ENCODE measurements at places on chromosomes 3 and 15.

DNA sequence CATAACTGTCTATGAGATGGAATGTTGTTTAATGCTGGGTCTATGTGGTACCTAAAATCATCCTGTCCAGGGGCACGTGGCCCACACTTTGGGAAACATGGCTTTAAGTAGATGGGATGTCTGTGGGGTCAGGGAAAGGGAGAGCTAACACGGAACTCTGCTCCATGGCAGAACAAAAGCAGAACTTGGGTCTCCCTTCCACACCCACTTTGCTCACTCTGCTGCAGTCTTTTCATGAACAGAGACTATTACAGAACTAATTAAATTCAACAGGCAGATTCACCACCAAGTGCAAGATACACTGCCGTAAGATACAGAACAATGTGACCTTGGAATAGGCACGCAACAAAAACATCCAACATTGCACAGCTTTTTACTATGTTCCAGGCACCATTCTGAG is 28.2 kb downstream of the POPDC2 start:
- DNase-seq, result no peak

DNA sequence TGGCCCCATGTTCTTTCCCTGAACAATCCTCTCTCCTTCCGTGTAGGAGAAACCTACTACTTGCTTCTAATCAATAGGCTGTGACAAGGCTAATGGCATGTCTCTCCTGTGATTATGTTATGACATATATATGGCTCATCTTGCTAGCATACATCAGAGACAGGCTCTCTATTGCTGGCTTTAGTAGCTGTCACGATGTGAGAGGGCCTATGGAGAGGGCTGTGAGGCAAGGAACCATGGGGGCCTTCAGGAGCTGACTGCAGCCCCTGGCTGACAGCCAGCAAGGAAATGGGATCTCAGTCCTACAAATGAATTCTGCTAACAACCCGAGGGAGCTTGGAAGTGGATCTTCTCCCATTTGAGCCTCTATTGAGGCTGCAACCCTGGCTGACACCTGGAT is 96.3 kb downstream of the EOMES start:
- no peak for DNase-seq

DNA sequence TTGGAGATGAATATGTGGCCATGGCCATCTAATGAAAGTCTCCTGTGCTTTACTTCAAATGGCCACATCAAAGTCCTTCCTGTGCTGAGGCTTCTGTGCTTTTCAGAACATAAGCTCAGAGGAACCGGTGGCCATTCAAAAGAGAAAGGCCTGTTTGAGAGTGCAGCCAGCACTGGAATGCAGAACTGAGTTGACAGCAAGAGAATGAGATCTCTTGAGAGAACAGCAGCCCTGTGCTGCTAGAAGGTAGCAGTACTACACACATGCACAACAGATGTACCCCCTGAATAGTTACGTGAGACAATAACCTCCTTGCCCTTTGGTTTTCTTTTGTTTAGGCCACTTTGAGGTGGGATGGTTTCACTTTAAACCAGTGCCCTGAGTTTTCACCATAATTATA is 292.5 kb downstream of the PTPRG start:
- DNase-seq, result no peak

DNA sequence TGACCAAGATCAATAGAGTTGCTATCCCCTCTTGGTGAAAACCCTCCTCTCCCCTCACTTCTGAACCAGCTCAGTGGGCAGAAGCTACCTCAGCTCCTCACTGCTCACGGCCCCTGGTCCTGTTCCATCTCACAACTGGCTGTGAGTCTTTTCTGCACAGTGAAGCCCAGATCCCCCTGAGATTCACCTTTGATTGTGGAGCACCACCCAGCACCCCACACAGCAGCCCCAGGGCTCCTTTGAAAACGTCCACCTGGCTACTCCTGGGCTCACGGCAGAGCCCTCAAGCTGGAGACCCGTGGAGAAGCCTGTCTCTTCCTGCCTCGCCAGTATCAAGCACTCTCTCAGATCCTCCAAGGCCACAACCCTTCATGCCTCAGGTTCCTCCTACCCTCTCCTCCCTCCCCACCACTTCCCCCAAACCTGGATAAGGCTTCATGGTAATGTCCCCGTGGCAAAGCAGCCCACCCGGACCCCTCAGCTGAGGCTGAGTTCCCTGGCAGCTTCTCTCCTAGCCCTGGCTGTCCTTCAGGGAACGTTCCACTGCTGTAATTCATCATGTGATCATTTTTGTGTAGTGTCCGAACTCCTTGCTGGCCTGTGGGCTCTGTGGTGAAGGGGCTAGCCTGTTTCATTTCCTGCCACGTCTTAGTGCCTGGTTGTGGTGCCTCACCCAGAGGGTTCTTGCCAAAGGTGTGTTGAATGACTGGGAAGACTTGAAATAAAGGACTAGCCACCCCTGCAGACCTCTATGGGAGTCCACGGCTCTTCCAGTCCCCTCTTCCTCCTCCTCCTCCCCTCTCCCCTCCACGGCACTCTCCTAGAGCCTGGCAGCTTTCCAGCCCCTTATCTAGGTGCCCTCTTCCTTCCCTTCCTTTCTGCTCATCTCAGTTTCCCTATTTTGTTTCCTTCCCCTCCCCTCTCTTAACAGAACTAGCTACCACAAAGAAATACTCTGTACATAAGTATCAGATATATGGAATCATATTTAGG is 44.5 kb downstream of the KY start:
- no peak for DNase-seq

GRCh38 chr3:45677841-45678240 is 11.4 kb upstream of the SACM1L start:
- no peak for DNase-seq

- DNase-seq, result no peak
Measured at GRCh38 chr3:8757551-8758518, 11.6 kb downstream of the OXTR start.

GRCh38 chr15:62727501-62727900 is 315.0 kb upstream of the TPM1 start:
- no peak for DNase-seq

- no peak for DNase-seq
Measured at GRCh38 chr3:48387634-48388033, 15.6 kb downstream of the FBXW12 start.

GRCh38 chr15:94198633-94199032 is 32.7 kb upstream of the MCTP2 start:
- DNase-seq, result no peak

GRCh38 chr3:49222002-49222401 is 50.6 kb downstream of the KLHDC8B start:
- no peak for DNase-seq

GRCh38 chr3:62242831-62243509 is 130.4 kb downstream of the FEZF2 start:
- no peak for DNase-seq

DNA sequence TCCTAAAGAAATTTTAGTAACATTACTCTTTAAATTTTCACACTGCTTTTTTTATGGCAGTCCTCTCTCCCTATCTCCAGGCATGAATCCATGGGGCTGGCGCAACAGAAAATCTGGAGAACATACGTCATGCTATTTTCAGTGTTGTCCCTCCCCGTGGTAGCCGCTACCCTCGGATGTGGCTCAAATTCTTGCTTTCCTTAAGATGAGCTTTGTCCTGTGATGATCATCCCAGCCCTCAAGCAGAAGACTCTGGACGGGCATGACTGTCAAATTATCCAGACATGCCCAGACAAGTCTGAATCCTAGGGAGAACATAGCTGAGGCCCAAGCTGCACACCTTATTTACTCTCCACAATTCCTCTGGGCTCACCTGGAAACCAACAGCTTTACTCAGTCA is 49.1 kb downstream of the FMN1 start:
- no peak for DNase-seq

- DNase-seq, result no peak
Measured at GRCh38 chr3:123652342-123652984, 67.6 kb upstream of the HACD2 start.

DNA sequence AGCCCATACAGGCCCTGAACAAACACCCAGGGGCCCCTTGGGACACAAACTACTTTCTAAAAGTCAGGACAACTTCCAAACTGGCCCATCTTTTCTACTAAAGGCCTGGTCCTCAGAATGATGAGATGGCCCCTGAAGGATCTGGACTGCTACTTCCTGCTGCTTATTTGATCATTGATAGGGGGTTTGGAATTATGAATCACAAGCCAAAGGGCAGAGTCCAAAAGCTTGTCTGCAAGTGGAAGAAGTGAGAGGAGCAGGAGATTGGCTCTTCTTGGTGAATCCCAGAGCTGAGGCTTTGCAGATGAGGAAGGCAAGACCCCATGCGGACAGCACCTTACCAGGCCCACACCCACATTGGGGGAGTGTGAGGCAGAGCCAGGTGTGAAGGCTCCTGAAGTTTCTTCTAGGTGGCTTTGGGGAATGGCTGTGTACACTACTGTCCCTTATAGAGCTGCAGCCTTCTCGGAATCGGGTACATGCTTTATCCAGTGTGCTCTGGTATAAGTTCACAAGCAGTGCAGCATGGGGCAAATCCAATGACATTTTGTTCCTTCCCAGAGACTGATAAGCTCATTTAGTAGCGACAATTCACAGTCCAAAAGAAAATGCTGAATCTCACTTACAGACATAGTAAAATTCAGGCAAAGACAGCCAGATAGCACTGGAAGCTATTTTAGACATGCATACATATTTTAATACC is 133.1 kb downstream of the RORA start:
- DNase-seq, result no peak

- DNase-seq, result no peak
Measured at GRCh38 chr3:151804267-151804666, 9.6 kb upstream of the AADAC start.

- DNase-seq, result no peak
Measured at GRCh38 chr15:100988857-100989256, 69.7 kb downstream of the LRRK1 start.

GRCh38 chr3:127788451-127788909 is 33.8 kb downstream of the MGLL start:
- DNase-seq, result no peak

DNA sequence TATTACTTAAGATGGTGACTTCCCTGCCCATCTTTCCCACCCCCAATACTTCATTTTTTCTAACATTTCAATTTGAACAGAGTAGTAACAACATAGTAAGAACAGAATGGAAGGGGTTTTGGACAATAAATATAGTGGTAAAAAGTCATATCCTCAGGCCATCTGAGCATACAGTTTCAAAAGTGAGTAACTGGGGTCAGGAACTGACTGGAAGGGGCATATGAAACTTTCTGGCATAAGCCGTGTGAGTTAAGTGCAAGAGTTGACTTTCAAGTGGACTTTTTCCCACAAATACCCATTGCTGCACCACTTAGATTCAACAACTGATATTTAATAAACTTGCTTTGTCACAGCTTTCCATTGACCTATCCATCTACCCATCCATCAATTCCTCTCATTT is 153.5 kb upstream of the IL12A start:
- no peak for DNase-seq
